ENCODE measurements at places on chromosomes 1 and 21.

DNA sequence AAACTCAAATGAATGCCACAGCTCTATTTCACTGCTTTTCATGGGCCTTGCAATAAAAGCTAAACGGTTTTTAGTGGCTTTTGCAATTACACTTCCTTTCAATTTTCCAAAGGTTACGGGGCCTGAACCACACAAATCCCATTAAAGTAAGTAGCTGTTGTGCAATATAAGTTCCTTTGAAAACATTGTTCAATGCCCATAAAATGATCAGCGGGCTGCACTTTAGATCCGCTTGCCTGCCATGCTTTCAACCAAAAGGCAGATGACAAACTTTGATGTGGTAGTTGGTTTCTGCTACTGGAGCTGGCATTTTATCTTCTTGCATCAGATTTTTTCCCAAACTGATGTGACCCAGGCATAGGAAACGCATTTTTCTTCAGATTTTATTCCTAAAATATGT is 50.2 kb downstream of the PRRX1 start:
- no peaks in the 10 kb centered on the region for H3K27me3 ChIP-seq
- H3K4me1 ChIP-seq = no peaks in the 10 kb centered on the region
- no peak overlapping the region for H3K27ac ChIP-seq
- DNase-seq = no peak
- no peak overlapping the region for H3K4me3 ChIP-seq

DNA sequence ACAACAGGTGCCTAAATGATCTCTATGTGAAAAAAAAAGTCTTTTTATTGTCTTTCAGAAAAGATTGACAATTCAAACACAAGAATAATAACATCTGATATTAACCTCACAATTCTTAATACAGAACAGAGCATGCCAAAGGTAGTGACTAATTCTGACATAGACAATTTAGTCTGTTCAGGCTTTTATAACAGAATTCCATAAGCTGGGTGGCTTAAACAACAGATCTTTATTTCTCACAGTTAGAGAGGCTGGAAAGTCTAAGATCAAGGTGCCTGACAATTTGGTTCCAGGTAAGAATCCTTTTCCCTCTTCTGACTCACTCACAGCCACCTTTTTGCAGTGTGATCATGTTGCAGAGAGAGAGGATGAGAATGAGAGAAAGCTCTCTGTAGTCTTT is 27.0 kb downstream of the DPYD start:
- H3K4me3 ChIP-seq = no peak overlapping the region
- H3K4me1 ChIP-seq = no peaks in the 10 kb centered on the region
- H3K27ac ChIP-seq = no peak overlapping the region
- H3K27me3 ChIP-seq = no peaks in the 10 kb centered on the region
- H3K36me3 ChIP-seq = no peaks in the 10 kb centered on the region
- no peak for DNase-seq

DNA sequence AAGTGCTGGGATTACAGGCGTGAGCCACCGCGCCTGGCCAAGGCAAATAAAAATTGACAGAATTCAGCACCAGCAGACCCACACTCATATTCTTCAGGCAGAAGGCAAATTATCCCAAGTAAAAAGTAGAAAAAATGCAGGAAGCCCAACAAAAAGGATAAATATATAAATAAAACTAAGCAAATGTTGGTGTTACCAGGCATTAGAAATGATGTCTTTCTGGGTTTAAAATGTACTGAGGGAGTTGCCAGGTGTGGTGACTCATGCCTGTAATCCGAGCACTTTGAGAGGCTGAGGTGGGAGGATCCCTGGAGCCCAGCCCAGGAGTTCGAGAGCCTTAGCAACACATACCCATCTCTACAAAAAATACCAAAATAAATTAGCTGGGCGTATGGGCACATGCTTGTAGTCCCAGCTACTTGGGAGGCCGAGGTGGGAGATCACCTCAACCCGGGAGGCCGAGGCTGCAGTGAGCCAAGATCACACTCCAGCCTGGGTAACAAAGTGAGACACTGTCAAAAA is 6.3 kb downstream of the INTS11 start:
- peaks cover 7% of the 10 kb centered on the region for H3K36me3 ChIP-seq
- no peak overlapping the region for H3K4me3 ChIP-seq
- no peaks in the 10 kb centered on the region for H3K27me3 ChIP-seq
- peaks cover 10% of the 10 kb centered on the region for H3K4me1 ChIP-seq

DNA sequence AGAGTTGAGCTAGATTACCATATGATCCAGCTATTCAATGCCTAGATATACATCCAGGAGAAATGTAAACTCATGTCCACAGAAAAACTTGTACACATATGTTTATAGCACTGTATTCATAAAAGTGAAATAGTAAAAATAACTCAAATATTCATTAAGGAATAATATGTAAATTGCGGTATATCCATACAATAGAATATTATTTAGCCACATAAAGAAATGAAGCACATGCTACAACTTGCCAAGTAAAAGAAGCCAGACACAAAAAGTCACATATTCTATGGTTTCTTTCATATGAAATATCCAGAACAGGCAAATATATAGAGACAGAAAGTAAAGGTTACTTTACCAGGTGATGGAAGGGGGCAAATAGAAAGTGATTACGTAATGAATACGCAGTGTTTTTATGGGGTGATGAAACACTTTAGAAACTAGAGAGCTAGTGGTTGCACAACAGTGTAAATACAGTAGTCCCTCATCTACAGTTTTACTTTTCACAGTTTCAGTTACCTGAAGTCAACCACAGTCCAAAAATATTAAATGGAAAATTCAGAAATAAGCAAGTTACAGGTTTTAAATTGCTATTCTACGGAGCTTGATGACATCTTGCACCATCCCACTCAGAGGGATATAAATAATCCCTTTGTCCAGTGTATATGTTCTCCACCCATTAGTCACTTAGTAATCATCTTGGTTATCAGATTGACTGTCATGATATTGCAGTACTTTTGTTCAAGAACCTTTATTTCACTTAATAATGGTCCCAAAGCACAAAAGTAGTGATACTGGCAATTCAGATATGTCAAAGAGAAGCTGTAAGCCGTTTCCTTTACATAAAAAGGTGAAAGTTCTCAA is 62.3 kb downstream of the ZNF644 start:
- no peaks in the 10 kb centered on the region for H3K4me1 ChIP-seq
- no peak overlapping the region for H3K4me3 ChIP-seq
- H3K36me3 ChIP-seq = no peaks in the 10 kb centered on the region
- no peak for DNase-seq

Data from CD8-positive, alpha-beta memory T cell (primary cell).